GM04504 (cell line): ENCODE measurements at places on chromosomes 13 and 19.

DNA sequence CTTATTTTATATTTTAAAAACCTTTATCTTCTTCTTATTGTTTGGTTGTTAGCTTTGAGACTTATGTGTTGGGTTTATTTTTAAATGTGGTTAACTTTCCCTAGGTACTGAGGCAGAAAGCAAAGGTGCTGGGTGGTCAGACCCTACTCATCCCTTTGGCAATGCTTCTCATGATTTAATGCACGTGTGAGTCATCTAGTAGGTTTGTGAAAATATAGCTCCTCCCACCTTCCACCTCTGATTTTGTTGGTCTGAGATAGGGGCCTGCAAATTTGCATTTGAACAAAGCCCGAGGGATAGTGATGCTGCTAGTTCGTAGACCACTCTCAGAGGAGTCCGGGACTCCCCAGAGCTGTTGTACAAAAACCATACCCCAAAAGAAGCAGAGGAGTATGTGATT, 771.3 kb upstream of the ARGLU1 start:
- no peak for DNase-seq

DNA sequence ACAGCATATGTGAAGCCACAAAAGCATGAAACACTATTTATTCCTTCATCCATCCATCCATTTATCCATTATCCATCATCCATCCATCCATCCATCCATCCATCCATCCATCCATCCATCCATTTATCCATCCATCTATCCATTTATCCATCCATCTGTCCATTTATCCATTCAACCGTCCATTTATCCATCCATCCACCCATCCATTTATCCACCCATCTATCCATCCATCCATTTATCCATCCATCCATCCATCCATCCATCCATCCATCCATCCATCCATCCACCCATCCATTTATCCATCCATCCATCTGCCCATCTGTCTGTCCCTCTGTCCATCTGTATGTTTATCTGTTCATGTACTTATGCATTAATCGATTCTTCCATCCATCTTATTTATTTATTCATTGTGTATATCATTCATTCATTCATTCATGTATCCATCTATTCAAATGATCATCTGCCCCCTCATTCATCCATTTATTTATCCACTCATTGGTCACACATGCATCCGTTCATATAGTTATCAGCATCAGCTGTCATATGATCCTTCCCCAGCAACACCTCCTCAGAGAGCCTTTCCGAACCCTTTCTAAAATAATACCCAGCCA, 7.0 kb upstream of the MYH14 start:
- no peak for DNase-seq

- DNase-seq: peak; percentile 62
These were observed 36.0 kb upstream of the RNF17 start for GRCh38 chr13:24727731-24728601.

- DNase-seq: no peak
These were observed 43.7 kb upstream of the LDLR start for GRCh38 chr19:11045536-11045935.

- no peak for DNase-seq
These were observed 532.0 kb downstream of the GPC6 start for GRCh38 chr13:93758575-93758974.

- DNase-seq: no peak
These were observed 1.1 kb downstream of the SLITRK1 start for GRCh38 chr13:83881140-83881684.

GRCh38 chr13:113077953-113078901, 27.4 kb upstream of the F7 start:
- no peak for DNase-seq

- DNase-seq: no peak
These were observed 21.7 kb downstream of the MRPS31 start for GRCh38 chr13:40749327-40749726.

GRCh38 chr19:54551293-54551692, 22.3 kb upstream of the LILRA2 start:
- no peak for DNase-seq
